ENCODE measurements at places on chromosomes 3 and 15. TPM values are rescaled to one million over a fixed set of nuclear protein-coding genes. Genes with fewer than 3 reads are reported as not detected.

POLR2M gene
- 87.2 TPM for total RNA-seq

NOX5 gene
- total RNA-seq = 10.7 TPM

SNX22 gene
- total RNA-seq = 2.0 TPM

PPARG gene
- 18.7 TPM for total RNA-seq

SLC22A14 gene
- 2.7 TPM for total RNA-seq

MORF4L1 gene
- 413 TPM for total RNA-seq

TYRO3 gene
- total RNA-seq = 156 TPM

FBXO40 gene
- 0.31 TPM for total RNA-seq

DUOX2 gene
- 1.2 TPM for total RNA-seq

C3orf20 gene
- total RNA-seq = 11.0 TPM

SERINC4 gene
- 11.7 TPM for total RNA-seq

SORD gene
- 34.1 TPM for total RNA-seq

SI gene
- 1.5 TPM for total RNA-seq

CD200 gene
- 3.4 TPM for total RNA-seq

PARP6 gene
- 114 TPM for total RNA-seq

GLDN gene
- 0.37 TPM for total RNA-seq

CLDN16 gene
- 0.55 TPM for total RNA-seq

FETUB gene
- not detected for total RNA-seq

LSAMP gene
- 3.1 TPM for total RNA-seq

ACP3 gene
- 5.8 TPM for total RNA-seq

CD200R1 gene
- 1.7 TPM for total RNA-seq

GP9 gene
- total RNA-seq = 1.7 TPM

C3orf49 gene
- 0.63 TPM for total RNA-seq

VGLL3 gene
- total RNA-seq = 14.3 TPM

RUBCN gene
- total RNA-seq = 150 TPM

ITGA11 gene
- 4.3 TPM for total RNA-seq

ETV5 gene
- total RNA-seq = 22.4 TPM

POPDC2 gene
- total RNA-seq = 5.7 TPM

HLTF gene
- 200 TPM for total RNA-seq

PCSK6 gene
- total RNA-seq = 95.4 TPM

NECTIN3 gene
- 84.9 TPM for total RNA-seq

IQCH gene
- 42.2 TPM for total RNA-seq
